Neural crest cell (in vitro differentiated cells): ENCODE measurements at places on chromosomes 13 and 19. TPM values are rescaled to one million over a fixed set of nuclear protein-coding genes. Genes with fewer than 3 reads are reported as not detected.

GRCh38 chr13:44068737-44069136 is 189.0 kb downstream of the LACC1 start:
- DNase-seq, result no peak

GRCh38 chr13:75416327-75417011 is 65.5 kb downstream of the TBC1D4 start:
- DNase-seq, result no peak

DNA sequence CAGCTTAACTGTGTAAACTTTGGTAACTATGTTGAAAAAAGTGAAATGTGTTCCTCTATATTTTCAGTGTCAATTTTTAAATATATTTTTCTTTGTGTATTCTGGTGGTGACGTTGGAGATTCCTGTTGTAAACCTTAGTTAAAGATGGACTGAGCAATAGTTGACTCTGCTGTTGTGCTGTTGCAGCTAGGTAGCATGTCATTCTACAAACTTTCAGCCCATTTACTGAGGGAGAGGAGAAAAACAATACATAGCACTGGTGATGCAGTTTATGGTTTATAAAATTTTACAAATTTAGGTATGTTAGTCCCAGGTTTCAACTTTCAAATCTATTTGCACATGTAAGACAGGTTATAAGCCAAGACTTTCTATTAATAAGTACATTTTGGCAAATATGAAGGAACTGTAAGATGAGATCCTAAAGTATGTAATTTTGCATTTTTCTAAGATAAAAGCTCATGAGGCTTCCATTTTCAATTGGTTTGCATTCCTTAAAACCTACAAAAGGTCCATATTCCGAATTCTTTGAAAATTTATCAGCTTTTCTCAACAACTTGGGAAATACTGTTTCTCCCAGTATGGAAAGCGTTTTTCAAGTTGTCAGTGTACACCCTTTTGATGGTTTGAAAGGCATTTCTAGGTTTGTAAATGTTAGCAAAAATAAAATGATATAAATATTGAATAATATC is 1.5 kb downstream of the NDFIP2 start:
- no peak for DNase-seq

- no peak for DNase-seq
Measured at GRCh38 chr13:66369666-66370065, 860.5 kb downstream of the PCDH9 start.

DNA sequence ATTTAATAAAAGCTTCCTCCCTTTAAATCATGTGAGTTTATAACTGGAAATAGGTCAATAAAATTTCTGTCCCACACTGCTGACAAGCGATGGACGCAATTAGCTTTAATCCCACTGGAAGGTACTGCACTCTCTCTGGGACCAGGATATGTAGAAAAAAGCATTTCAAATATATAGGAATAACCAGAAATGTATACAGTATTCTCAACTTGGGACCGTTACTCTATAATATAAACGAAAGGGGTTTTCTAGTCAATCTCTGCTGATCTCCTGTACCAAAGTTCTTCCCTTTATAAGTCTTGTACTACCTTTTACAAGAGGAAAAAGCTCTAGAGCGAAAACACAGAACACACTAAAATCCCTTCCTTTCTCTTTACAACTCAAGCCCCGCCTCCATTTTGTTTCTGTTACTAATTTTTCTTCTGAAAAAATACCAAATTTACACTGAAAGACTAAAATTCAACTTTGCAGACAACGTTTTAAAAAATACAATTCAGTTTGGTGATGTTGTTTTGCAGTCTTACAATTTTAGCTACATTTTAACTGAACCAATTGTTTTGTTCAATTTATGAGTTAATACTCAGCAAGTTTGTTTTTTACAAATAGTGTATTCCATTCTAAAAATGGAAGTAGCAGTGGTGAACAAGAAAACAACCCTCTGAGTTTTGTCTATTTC is 1.7 kb upstream of the USPL1 start:
- no peak for DNase-seq

GRCh38 chr13:21014502-21015170 is 46.8 kb downstream of the LATS2 start:
- DNase-seq, result no peak

- no peak for DNase-seq
Measured at GRCh38 chr19:56097306-56097705, 23.8 kb downstream of the ZNF787 start.

DNA sequence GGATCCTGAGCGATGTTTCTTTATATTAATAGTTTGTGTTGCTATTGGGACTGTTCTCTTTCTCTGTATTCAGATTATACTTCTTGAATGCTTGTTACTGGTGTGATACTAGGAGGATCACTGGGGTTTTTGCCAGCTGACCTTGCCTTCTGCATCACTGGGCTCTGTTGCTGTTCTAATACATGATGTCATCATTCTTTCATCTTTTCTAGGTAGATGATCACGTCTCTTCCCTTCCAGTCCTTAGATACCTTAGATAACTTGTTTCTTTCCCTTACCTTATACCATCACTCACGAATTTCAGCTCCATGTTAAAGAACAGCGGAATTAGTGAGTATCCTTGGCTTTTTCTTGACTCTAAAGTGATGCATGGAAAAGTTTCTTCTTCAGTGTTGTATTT is at the start of gene OR10H3:
OR10H3 (plus strand) TSS at position 264 of the 400 bp plus-strand sequence. CDS start 3,408 bp downstream, outside the sequence.
- DNase-seq, result no peak

DNA sequence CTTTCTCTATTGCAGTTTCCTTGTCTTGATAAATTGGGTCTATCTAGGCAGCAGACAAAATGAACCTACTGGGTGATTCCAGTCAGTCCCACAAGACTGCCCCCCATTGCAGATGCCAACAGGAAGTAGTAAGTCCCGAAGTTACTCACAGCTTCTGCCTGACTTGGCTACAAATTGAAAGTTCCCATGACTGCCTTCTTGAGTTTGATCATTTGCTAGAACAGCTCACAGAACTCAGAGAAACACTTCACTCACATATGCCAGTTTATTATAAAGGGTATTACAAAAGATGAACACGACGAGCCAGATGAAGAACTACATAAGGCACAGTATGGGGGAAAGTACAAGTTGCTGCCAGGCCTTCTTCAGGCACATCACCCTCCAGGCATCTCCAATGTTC is 50.0 kb downstream of the TEX26 start:
- DNase-seq, result no peak

GRCh38 chr19:33390908-33391630 is 17.6 kb downstream of the CEBPG start:
- DNase-seq, result no peak

PNMA8A gene
- 28.4 and 29.9 TPM in 2 replicates for total RNA-seq

- no peak for DNase-seq
Measured at GRCh38 chr13:34591900-34592529, 350.1 kb upstream of the NBEA start.
